ENCODE measurements at places on chromosomes 7 and 10.
A peak's percentile ranks its signal among the peaks of the same experiment; 100 is the strongest.

- DNase-seq, result no peak
Observed at GRCh38 chr7:22551768-22552513, 52.0 kb upstream of the STEAP1B start.

GRCh38 chr7:1843921-1844335 is 173.9 kb downstream of the ELFN1 start:
- no peak for DNase-seq

DNA sequence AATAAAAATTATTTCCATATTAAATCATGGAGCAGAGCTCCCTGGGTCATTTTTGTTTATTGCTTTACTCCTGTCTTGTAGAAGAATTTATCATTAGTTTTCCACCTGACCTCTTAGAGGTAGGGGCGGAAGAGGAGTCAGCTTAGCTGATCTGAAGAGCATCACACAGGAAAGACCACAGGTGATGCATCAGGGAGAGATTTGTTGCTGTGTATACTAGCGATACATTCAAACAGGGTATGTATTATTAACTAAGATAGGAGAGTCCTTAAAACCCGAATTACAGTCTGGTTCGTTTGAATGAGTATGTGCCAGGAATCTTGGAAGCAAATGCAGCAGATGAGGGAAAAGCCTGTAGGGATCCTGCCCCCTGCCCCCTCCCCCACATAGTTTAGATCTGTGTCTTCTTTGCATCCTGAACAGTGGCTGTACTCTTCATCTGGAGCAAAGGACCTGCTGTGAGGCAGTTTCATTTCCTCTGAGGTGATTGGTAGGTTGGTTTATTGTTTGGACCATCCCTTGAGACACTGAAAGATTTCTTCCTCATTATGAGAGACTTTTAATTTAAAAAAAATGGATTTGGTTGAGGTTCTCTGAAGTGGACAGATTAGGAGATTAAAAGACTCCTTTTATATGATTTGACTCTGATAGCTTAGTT is 177.0 kb downstream of the SND1 start:
- no peak for DNase-seq

DNA sequence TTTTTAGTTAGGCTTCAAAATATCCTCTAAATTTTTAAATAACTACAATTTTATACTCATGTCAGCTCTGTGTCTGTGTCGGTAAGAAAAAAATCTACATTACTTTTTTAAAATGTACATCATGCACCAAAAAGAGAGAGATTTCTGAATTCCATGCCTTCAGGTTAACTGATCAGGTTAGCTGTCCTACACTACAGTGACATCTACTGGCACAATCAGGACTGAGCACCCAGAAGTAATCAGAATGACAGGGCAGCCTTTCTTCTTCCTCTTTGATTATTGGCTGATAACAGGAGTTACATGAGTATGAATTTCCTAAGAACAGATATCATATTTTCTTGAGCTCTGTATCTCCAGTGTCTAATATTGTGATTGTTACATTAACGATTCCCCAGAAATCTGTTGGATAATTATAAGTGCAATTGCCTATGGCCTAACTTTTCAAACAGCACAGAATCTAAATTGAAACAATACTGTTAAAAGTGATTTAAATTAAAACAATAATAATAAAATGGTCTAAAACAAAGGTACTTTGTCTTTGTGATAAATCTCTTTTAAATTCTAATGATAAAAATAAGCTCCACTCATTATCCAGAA is 41.8 kb upstream of the HYCC1 start:
- peak; percentile 8 for DNase-seq

GRCh38 chr7:127717502-127718339 is 65.7 kb downstream of the SND1 start:
- DNase-seq, result no peak

GRCh38 chr10:120188950-120189349 is 268.1 kb upstream of the PLPP4 start:
- no peak for DNase-seq

DNA sequence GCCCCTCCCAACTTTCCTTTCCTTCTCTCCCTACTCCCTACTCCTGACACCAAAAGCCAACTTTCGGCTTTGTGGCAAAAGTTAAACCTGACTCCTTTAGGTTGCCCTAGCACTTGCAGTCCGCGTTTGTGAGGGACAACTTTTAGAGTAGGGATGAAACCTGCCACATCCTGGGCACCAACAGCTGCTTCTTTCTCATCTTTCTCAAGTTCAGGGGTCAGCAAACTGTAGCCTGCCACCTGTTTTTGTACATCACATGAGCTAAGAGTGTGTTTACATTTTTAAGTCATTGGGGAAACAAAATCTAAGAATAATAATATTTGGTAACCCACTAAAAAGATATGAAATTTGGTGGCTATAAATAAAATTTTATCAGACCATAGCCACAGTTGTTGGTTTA is 660.6 kb downstream of the KCNMA1 start:
- DNase-seq, result no peak

GRCh38 chr7:137838706-137839315 is 8.0 kb downstream of the DGKI start:
- DNase-seq, result no peak

DNA sequence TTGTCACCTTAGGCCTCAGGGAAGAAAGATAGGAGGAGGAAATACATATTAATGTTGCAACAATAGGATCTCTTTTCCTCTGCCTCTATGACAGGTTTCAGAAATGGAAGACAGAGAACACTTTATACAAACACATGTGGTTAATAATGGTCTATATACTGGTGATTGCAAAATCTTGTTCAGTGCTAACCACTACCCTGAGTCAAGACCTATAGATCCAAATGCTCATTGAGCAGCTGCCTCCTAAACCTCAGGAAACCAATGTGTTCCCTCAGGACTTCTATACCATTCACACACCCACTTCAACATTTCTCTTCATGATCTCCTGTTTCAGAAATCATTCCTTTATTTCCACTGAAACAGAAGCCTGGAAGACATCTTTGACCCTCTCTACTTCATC is 32.5 kb upstream of the VWDE start:
- no peak for DNase-seq

GRCh38 chr7:16939161-16939560 is 57.4 kb upstream of the AGR3 start:
- DNase-seq, result no peak

DNA sequence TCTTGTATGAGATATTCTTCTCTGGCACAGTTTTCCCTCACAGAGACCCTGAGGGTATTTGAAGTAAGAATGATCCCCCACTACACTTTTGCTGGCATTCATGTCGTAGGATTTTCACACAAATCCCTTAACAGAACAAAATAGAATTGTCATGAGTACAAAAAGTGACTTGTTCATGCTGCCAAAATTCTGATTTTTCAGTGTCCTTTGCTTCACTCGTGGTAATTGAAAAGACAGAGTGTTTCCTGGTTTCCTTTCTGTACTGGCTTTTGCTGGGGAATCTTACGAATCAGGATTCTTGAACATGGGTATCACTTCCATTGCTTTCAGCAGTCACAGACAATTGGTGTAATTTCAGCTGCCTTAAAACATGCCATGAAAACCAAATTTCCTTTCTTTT is 756.3 kb downstream of the REEP3 start:
- DNase-seq, result no peak

- no peak for DNase-seq
Observed at GRCh38 chr10:129501652-129502436, 34.8 kb downstream of the MGMT start.

- no peak for DNase-seq
Observed at GRCh38 chr10:116101616-116102315, 171.2 kb downstream of the GFRA1 start.

GRCh38 chr10:117461766-117462423 is 80.7 kb upstream of the EMX2 start:
- no peak for DNase-seq

- no peak for DNase-seq
Observed at GRCh38 chr10:77016855-77017254, 620.8 kb downstream of the KCNMA1 start.

GRCh38 chr10:3464760-3465405 is 292.3 kb upstream of the PITRM1 start:
- no peak for DNase-seq

GRCh38 chr10:99524736-99525380 is 7.9 kb upstream of the NKX2-3 start:
- no peak for DNase-seq

All from activated CD8-positive, alpha-beta memory T cell treated with anti-CD3 and anti-CD28 coated beads for 1 hour (primary cell).